ENCODE measurements at places on chromosomes 12 and 14. TPM values are rescaled to one million over a fixed set of nuclear protein-coding genes. Genes with fewer than 3 reads are reported as not detected.

The CMTM5 gene
- total RNA-seq, result 0.48 TPM

The NR4A1 gene
- total RNA-seq, result 142 TPM

The LRTM2 gene
- total RNA-seq, result not detected

- no peak for DNase-seq
These were observed 9.9 kb upstream of the ADIPOR2 start for GRCh38 chr12:1680804-1681492.

DNA sequence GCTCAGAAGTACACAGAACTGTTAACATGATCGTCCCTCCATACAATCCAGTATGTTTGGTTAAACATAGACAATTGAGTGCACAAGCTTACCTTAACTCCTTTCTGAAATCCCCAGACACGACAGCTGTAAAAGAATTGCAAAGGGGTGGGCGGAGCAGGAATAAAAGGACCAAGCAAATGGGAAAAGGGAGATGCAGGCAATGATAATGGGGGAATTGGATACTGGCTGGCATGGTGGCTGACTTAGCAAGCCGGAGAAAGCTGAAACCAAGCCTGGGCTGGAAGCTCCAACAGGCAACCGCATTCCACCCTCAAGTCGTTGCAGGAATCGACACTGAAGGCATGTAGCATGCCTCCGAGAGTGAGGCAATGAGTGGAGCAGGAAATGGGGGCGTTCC lies 96.8 kb upstream of the TMEM132C start:
- no peak for DNase-seq

DNA sequence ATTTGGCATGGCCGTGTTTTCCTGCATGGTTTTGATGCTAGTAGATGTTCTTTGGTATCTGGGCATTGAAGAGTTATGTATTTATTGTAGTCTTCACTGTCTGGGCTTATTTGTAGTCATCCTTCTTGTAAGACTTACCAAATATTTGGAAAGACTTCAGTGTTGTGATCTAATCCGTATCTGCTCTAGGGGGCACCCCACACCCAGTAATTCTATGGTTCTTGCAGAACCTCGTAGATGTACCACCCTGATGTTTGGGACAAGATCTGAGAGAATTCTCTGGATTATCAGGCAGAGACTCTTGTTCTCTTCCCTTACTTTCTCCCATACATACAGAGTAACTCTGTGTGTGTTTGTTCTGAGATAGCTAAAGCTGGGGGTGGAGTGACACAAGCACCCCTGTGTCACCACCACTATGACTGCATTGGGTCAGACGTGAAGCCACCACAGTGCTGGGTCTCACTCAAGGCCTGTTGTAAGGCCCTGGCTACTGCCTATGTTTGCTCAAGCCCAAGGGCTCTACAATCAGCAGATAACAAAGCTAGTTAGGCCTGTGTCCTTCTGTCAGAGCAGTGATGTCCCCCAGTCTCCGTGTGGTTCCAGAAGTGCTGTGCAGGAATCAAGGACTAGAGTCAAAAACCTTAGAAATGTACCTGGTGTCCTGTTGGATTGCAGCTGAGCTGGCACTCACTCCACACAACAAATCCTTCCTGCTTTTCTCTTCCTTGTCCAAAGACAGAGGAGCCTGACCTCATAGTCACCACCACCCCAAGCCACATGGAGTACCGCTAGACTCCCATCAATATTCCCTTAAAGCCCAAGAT lies 9.6 kb downstream of the RDH16 start:
- DNase-seq, result no peak

- peak; percentile 20 for DNase-seq
These were observed 56.7 kb downstream of the BCL11B start for GRCh38 chr14:99215277-99215676.

DNA sequence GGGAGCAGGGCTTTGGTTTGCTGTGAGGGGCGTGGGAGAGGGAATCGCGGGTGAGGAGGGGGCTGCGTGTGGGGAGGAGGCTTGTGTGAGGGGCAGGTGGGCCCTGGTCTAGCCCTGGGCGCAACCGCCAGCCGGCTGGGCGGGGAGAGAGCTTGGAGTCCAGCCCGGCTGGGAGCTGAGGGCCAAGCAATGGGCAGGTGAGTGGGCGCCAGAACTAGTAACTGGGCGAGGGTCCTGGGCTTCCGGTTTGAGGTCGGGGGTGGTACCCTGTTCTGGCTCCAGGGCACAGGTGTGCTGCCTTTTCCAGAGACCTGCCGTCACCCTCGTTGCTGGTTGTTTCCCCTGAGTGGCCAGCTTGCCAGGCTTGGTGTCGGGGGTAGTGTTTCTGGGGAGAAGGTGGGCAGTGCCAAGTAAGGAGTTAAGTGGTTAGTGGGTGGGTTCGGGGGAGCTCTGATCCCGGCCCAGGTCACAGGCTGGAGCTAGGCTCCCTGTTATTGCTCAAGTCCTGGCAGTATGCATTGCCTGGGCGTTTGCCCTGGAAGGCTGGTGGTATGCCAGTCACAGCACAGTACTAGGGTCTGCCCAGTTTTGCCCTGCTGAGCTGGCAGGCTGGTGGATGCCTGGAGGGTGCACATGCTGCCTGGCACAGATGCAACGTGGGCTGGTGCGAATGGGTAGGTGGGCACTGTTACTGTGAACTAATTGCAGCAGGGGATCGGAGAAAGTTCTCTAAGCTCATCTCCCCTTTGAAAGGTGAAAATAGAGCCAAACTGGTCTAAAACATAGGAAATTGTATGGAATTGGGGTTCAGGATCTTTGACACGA lies 683 bp downstream of the CIPC start:
- DNase-seq, result peak; percentile 35

DNA sequence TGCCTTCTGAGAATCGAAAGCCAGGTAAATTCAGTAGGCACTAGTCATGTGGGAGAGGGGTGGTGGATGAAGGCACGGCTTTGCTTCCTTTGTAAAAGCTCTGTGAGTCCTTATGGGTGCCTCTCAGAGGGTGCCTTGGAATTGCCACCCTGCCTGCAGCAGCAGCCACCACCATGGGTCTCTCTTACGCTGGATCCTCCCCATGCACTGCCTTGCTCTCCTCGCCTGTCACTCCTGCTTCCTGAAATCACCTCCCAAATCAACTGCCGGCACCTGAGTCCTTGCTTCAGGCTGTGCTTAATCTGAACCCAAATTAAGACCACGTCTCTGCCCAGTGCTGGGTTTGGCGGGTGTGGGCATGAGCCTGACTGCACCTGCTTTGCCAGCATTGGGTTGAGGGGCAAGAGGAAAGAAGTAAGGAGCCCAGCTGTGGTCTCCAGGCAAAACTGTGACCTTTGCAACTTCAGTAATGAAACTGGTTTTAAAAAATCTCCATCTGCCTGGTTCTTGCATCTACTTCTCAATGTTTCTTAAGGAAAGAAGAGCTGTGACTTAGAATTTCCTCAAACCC lies 55.9 kb upstream of the CLMN start:
- no peak for DNase-seq

DNA sequence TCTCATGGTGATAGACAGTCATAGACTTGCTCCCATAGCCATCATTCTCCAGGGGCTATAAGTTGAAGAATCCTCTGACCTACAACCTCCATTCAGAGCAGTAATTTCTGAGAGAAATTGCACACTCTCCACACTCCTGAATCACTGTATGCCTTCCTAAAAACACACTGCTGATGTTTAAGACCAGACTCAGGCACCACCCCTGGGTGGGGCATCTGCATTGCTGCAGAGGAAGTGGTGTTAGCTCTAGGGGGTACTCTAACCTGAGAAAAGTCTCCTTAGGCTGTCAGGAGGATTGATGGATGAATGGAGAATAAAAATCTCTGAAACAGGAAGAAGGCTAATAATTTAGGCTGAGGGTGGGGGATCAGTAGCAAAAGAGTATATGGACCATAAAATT lies 436.1 kb downstream of the DAD1 start:
- no peak for DNase-seq

DNA sequence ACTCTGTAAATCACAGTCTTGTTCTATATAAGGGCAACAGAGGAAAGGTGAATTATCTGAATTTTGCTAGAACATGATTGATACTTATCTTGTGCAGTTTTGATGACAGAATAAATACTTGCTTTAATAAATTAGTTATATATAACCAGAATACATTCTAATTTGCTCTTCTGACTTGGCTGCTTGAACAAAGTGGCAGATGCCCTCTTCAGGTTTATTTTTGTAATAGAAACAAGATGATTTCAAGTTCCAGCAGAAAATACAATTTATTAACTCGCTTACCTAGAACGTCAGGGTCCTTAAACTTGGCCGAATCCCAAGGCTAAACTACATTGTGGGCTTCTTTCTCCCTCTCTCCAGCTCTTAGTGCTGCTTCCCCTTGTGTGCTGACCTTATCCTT lies 57.6 kb upstream of the SSTR1 start:
- no peak for DNase-seq

All from ovary (tissue), 10 donors.